ENCODE measurements at places on chromosomes 16 and 17.

DNA sequence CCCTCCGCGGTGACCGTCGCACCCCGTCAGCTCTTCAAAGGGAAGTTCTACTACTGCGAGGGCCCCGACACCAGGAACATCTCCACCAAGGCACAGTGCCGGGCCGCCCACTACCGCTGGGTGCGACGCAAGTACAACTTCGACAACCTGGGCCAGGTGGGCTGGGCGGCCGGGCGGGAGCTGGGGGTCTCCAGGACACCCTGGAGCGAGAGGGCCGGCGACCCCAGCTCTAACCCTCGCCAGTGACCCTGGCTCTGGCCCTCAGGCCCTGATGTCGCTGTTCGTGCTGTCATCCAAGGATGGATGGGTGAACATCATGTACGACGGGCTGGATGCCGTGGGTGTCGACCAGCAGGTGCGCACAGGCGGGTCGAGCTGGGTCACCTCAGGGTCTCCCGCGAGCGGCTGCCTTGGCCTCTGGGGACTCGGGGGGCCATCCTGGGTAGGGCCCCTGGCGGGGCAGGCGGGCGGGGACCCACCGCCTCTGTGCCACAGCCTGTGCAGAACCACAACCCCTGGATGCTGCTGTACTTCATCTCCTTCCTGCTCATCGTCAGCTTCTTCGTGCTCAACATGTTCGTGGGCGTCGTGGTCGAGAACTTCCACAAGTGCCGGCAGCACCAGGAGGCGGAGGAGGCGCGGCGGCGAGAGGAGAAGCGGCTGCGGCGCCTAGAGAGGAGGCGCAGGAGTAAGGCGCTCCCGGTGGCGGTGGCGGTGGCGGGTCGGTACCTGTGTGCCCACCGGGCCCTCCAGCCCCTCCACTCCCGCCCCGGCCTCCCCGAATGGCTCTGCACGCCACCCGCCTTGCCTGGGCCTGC lies 13.4 kb downstream of the TPSG1 start:
- no peak for DNase-seq

DNA sequence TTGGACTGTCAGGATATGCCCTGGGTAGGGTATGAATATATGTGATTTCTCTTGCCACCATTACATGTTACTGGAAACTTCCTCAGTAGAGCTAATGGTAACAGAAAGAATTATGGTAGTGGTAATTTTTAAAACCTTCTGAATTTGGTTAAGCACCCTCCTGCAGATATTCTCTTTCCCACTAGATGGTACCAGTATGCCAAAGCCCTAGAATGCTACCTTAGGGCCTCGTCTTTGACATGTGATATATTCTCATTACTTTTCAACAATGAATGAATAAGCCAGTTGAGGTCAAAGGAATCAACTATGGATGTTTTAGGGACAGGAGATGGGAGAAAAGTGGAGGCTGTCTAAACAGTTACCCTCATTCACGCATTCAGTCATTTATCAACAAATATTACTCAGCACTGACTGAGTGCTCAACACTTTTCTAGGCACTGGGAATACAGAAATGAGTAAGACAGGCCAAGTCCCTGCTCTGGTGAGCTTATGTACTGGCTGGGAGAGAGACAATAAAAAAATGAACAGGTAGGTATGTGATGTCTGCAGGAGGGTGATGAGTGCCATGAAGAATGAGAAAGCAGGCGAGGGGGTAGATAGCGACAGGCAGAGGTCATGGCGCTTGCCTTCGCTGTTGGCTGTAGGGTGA lies 14.7 kb downstream of the CDH13 start:
- DNase-seq: no peak

- DNase-seq: no peak
Observed at GRCh38 chr16:78742501-78743283, 643.2 kb downstream of the WWOX start.

- no peak for DNase-seq
Observed at GRCh38 chr17:7745748-7746470, 28.4 kb downstream of the DNAH2 start.

- DNase-seq: no peak
Observed at GRCh38 chr16:11202260-11203091, 53.5 kb downstream of the SOCS1 start.

DNA sequence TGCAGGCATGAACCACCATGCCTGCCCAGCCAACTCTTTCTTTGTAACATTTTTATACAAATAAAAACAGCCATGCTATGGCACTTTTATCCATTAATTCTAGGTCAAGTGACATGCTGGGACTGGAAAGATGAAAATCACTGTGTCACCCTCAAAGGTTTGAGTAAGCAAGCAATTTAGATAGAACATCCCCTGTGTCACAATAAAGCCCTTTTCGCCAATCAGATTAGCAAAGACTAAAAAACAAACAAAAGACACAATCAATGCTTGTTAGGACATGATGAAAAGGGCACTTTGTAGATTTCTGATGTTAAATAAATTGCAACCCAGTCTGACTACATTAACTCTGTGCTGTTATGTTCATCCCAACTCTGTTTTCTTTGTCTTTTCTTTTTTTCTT lies 26.4 kb downstream of the CHP2 start:
- DNase-seq: no peak

DNA sequence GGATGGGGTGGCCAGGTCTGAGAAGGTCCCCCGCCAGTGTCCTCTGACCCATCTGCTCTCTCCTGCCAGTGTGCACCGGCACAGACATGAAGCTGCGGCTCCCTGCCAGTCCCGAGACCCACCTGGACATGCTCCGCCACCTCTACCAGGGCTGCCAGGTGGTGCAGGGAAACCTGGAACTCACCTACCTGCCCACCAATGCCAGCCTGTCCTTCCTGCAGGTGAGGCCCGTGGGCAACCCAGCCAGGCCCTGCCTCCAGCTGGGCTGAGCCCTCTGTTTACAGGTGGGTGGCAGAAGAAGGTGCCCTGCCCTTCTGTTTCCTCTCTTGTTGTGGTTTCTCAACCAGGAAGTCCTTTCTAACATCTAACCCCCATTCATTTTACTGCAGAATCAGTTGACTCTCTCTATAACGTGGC lies 7.1 kb downstream of the ERBB2 start:
- no peak for DNase-seq

DNA sequence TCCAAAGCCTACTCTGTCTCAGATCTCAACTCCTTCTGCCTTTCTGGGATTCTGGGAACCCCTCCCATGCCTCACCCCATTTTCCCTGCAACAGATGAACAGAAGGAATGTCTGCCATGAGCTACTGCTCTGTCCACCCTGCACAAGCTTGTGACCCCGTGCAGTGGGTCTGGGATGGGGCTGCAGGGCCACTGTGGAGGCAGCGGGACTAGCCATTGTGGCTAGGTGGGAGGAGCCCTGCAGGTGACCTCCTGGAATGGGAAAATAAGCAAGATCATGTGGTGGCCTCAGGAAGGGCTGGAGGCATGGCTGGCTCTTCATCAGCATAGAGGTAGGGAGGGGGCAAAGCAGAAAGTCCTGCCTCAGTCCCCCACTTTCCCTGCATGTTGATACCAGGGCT lies 13.7 kb downstream of the PDP2 start:
- DNase-seq: no peak

- no peak for DNase-seq
Observed at GRCh38 chr17:81380666-81381518, 14.4 kb upstream of the BAHCC1 start.

DNA sequence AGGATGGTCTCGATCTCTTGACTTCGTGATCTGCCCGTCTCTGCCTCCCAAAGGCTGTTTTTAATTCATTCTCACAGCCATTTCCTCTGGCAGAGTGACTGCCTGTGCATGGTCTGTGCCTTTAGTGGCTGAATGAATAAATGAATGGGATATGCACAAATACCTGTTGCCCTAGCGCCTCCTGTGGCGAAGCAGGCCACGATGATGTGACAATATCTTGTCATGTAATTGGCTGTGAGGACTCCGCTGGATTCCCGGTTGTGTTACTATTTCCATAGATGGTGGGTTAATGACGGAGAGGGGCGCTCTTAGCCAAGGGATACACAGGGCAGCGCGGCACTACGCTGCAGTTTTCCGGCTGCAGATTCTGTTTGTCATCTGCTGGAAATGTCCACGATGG lies 26.8 kb upstream of the ENDOV start:
- DNase-seq: no peak

- DNase-seq: no peak
Observed at GRCh38 chr16:80006241-80007215, 406.0 kb upstream of the MAF start.

- no peak for DNase-seq
Observed at GRCh38 chr17:55681342-55681700, 41.3 kb downstream of the TMEM100 start.

GRCh38 chr17:62657690-62658089 lies 30.2 kb downstream of the MRC2 start:
- DNase-seq: no peak

DNA sequence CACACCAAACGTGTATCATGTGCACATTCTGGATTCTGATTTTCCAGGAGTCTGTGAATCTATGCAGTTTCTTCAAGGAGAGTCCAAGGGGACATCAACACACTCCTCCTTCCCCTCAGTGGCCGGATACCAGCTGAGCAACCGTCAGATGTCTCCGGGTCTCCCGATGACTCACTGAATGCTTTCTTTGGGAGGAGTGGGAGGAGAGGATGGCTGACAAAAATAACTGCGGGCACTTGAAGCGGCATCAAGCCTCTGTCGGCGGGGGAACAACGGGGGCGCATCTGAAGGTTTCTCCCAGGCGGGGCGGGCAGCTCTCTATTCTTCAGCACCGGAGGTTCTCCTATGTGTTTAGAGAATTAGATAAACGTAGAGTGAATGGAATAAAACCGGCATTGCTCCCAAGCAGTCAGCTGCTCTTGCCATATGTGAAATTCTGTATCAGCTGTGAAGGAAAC lies 24.6 kb upstream of the LRRC75A start:
- DNase-seq: no peak

DNA sequence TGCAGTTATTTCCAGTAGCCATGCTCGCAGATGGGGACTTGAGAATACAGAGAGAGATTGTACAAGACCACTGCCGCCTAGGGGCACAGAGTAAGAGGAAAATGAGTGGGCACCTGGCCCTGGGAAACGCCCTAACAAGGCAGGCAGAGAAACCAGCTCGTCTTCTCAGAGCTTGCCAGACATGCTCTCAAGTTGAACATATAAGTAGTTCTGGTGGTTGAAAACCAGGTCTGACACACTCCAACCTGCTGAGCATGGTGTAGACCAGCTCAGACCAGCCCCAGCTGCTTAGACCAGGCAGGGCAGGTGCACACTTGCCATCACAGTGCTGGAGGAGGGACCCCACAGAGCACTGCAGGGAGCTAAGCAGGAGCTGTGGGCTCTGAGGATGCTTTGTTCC lies 250.5 kb downstream of the CPPED1 start:
- DNase-seq: no peak

DNA sequence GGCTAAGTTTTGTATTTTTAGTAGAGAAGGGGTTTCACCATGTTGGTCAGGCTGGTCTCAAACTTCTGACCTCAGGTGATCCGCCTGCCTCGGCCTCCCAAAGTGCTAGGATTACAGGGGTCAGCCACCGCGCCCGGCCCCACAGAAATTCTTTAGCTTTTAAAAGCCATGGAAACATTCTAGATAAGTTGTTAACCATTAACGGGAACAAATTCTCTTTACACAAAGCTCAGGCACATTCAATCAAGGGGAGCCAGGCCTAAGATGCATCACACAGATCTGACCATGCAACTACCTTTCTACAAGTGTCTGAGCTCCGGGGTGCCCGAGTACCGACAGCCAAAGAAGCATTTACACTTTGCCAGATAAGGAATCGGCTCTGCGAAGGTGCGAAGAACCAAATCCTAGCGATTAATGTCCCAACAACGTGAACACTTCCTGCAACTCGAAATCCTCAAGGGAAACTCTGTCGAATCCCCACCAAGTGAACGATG lies 1.0 kb downstream of the EMC8 start:
- DNase-seq: no peak

DNA sequence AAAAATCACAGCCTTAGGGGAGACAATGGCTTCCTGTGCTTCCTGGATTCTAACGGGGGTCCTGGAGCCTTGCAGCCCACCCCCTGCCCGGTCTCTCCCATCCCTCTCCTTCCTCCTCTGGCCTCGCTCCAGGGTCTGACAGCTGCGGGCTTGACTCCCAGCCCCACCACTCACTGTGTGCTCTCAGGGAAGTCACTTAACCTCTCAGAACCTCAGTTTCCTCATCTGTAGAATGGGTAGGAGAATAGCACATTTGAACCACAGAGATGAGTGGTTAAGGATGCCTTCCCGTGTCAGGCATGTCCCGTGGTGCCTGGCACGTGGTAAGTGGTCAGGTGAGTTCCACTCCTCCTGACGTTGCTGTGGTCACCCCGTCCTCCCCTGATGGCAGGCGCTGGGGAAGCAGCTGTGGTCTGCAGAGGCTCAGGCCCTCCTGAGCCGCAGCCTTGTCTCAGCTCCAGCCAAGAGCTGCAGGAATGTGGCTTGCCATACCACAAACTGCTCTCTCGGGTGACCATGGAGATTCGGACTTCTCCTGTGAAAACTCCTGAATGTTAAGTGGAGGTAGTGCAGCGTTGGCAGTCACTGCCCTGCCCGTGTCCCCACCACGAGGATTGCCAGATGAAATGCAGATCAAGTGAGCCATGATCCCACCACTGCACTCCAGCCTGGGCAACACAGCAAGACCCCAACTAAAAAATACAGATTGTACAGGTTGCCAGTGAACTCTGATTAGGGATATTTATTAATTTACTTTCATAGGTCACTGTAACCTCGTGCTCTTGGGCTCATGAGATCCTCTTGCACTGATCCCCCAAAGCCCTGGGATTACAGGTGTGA lies 85.7 kb downstream of the NT5M start:
- no peak for DNase-seq

- DNase-seq: no peak
Observed at GRCh38 chr17:49397586-49397985, 17.1 kb downstream of the PHB1 start.

GRCh38 chr16:72482695-72483094 lies 310.7 kb upstream of the PMFBP1 start:
- no peak for DNase-seq
